T47D (cell line): ENCODE measurements at places on chromosomes 2 and 18.

DNA sequence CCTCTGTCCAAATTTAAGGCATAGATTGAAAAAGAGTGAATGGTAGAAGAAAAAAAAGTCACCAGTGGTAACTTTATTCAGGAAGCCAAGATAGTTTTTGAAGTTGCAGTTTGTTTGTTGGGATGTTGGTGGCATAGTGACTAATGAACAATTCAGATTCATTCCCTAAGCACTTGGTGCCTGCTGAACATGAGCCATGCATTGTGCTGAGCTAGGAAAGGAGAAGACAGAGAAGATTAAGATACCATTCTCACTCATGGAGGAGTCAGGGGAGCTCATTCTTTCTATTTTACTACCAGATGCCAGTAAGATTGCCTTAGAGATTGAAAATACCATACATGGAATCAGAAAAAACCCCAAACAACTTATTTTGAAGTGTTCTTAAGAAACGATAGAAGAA lies 25.1 kb downstream of the MEIS1 start:
- no peak for DNase-seq

GRCh38 chr2:11552260-11552638 lies 18.4 kb downstream of the GREB1 start:
- no peak for DNase-seq

- no peak for DNase-seq
Measured at GRCh38 chr2:83168377-83168776, 1290.7 kb downstream of the SUCLG1 start.

DNA sequence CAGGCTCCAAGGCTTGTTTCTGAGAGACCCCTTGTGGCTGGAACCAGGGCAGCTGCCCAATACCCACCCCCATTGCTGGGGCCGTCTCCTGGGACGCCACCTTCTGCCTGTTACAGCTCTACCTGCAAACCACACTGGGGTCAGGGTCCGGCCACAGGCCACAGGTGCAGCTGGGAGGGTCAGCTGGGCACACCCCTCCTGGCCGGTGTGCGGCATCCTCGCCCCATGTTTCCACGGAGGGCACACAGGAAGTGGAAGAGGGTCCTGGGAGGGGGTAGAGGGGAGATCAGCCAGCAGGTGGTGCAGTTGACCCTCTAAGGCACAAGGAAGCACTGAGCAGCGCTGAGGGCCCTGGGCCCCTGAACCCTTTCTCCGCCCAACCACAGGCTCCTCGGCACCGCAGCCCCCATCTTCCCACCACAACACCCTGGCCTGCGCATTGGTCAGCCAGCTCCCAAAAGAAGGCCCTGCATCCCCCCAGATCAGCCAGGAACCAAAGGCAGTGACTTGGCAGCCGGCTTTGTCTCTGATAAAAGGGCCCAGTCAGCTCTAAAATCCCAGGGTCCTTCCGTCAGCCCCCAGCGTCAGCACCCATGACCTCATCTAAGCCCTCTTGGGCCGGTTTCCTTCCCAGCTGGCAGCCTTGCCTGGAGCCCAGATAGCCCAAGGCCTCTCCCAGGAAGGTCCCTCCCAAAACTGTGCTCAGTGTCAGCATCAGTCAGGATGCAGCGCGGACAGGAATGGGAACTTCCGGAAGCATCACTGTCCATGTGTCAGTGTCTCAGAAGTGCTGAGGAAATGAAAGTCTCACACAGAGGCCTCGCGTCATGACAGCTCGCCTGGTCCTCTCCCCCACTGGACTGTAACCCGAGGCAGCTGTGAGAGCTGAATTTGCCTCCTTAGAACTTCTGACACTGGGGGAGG lies 1.7 kb downstream of the ERFE start:
- no peak for DNase-seq

DNA sequence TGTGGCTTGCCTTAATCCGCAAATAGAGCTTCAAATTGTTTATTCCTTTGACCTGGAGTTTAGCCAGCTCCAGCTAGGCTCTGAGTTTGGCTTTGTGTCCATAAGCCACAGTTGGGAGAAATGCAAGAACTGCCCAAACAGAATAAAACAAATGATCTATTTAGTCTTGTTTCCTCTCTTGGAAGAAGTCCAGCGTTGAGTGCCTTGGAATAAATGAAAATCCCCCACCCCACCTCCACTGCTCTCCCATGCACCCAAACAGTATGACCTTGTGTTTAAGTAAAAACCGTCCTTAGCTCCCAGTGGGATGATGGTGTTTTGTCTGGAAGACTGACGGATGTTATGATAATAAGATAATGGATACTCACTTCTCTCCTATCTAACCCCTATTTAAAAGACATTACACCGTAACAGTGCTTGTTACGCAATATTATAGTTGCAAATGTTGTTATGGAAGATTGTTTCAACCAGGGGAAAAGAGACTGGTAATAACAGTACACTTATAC lies 3.2 kb upstream of the SERPINE2 start:
- DNase-seq, result no peak

- no peak for DNase-seq
Measured at GRCh38 chr18:50590593-50590992, 30.7 kb downstream of the MAPK4 start.

GRCh38 chr2:96822786-96823185 lies 6.7 kb downstream of the CNNM3 start:
- DNase-seq, result no peak

DNA sequence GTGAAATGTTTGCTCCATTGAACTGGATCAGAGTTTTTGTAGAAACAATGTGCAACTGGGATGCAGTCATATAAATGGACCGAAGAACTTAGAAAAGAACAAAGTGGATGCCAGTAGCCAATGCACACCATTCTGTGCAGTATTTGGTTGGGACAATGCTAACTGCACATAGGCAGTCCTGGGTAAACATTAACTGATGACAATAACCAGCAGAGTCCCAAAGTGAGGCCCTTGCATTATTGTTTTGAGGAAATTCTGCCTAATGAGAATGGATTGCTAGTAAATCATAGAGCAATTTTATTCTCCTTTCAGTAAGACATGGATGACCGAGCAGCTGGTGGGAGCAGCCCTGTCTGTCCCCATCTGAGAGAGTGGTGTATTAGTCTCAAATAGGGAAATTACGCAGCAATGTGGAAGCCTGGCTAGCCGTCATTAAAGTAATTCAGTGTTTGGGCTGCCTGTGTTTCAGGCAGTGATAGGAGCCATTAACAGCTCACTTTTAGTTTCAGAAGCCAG lies 94.9 kb downstream of the KCTD1 start:
- DNase-seq, result no peak

DNA sequence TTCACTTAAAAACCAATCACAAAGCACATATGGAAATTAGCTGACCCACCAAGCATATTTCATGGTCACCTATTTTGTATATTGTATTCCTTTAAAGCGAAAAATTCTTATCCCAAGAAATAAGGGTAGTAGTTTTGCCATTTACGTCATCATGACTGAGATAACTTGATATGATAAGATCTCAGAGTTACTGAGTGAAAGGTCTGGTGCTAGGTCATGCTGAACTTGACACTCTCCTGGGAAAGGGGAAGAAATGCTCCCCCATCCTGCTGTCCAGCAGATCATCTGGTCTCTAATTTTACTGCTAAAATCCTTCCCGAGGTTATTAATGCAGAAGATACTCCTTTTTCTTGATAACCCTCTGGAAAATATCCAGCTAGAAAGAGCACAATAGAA lies 78.3 kb downstream of the BCL2 start:
- DNase-seq, result no peak

- no peak for DNase-seq
Measured at GRCh38 chr2:239072786-239073185, 224.9 kb downstream of the TWIST2 start.

- peak; percentile 11 for DNase-seq
Measured at GRCh38 chr2:159616286-159616701, at the start of gene BAZ2B. BAZ2B (minus strand) TSS chr2:159616548; CDS start chr2:159478719, 137,829 bp downstream.

- DNase-seq, result no peak
Measured at GRCh38 chr2:174112073-174112472, 136.3 kb downstream of the OLA1 start.

- no peak for DNase-seq
Measured at GRCh38 chr2:120818441-120818920, 82.8 kb downstream of the GLI2 start.

GRCh38 chr2:67255933-67256615 lies 141.1 kb upstream of the ETAA1 start:
- DNase-seq, result no peak

DNA sequence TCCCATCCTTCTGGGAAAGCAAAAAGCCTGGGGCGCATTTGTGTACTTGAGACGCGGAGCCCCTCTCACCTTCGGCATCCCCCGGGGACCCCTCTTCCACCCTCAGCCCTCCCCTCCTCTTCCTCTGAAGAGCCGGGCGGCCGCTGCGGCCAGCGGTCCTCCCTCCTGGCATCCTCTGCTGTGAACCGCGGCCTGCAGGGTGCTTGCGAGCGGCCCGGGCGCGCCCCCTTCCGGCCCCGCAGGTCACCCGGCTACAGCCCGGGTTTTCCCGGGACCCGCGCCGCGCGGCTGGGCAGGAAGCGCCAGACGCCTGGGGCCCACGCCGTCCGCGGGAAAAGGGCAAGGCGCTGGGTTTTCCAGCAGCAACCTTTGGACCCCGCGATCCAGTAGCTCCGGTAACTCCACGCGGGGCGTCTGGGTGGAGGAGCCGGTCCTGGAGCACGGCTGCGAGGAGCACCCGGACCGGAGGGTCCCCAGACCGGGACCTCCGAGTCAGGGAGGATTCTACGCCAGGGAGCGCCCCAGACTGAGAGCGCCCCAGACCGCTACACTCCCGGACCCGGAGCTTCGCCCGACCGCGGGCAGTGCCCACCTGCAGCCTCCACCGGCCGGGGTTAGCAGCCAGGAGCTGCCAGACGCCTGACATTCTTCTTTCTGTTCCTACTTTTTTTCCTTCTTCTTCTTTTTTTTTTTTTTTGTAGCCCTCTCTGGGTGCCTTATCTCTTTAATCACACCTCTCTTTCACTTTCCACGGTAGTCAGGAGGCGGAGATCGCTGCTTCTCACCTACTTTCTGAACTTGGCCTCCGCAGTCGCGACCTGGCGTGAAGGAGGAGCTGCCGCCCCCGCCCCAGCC lies at the start of gene IL18R1:
IL18R1 (plus strand) TSS at position 271 of the 855 bp plus-strand sequence. CDS start 6,865 bp downstream, outside the sequence.
- peak; percentile 25 for DNase-seq

DNA sequence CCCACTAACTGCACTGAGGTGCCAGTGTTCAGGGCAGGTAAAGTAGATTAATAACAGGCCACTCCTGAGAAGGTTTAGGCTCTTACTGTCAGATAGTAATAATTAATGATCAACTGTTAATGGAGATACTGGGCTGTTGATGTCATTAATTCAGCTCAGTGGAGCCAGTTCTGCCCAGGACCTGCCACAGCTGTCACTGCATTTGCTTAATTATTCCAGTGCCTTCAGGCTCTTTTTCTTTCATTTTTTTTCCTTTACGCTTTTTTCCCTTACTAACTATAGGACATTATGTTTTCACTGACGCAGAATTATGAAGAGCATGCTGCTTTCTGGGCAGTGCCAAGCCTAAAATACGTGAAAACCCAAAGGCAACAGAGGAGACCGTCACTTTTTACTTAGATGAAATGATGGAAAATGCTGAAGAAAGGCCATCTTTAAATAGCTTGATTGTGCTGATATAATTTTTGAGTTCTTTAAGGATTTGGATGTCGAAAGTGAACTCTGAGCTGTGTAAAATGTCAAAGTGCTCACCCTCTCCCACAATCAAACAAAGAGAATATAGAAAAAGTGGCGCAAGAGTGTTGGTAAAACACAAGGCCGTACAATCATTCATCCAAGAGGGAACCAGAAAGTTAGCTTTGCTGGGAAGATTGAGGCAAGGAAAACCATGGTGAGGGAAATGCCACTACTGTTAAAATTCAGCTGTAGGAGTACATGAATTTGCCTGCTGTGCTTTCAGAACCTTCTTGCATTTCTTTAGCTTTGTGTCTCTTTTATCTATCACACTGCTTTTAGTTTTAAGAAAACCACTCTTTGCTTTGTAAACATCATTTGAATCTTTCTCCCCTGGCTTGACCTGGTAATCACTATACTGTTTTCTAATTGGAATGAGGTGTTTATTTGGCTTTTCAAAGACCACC lies 192.0 kb upstream of the ZEB2 start:
- no peak for DNase-seq

GRCh38 chr2:54685263-54685775 lies 38.1 kb upstream of the EML6 start:
- no peak for DNase-seq

DNA sequence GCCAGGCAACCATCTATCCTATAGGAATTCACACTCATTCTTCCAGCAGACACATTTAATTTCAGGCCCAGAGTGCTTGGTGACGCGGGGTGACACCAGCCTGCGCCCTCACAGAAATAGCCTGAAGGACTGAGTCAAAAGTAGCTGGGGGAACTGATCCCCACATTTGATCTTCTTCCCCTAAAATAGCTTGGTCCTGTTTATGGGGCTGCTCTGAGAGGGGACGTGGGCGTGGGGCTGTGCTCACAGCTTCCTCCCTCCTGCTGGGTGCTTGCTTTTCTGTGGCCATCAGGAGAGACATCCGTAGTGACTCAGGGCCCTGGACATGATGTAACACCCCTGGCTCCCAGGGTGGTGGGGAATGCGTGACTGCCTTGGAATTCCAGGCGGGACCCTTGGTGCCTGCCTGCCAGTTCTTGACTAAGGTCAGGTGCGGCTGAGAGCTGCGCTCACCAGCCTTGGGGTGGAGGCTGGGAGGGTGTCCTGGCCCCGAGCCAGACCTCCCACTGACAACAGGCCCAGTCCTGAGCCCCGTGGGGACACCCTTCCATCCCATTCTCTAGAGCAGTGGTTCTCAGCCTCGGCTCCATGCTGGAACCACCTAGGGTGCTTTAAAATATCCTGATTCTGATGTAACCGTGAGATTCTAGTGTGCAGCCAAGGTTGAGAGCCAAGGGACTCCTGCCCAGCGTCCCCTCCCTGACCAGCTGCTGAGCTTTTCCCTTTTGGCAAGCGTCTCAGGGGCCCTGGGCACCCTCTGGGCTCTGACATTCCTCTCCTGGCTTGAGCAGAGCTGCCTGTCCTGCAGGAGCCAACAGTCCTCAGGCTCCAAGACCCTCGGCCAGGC lies 47.4 kb upstream of the SMAD7 start:
- no peak for DNase-seq

DNA sequence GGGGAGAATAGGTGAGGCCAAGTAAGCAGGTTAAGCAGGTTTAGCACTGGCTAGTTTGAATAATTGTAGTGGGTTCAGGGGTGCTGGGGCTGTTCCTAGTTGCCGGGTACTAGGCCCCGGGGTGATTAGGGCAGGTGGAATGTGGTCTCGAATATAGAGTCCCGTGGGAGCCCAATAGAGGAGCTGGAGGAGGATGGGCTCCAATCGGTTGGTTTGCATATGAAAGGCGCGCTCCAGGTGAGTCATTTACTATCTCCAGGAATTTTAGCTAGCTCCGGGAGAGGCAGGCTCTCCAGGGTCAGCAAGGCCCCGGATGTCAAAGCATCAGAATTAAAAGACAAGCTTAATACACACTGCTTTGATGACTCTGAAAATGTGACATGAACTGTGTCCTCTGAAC lies 304.0 kb downstream of the ZNF521 start:
- no peak for DNase-seq

DNA sequence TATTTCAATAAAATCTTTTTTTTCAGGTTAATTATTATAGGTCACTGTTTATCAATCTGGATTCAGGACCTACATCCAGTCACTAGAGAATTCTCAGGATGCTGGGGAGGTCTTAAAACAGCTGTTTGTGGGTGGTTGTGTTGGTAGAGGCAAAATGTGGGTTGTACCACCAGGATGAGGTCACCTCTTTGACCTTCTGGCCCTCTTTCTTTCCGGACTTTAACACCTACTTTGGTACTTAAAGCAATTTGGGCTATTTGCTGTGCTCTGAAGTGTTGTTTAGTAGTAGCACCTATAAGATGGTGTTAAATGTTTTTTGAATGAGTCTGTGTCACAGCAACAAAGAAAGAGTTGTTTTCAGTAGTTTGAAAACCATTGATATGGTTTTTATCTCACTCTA lies 14.6 kb downstream of the EML4 start:
- no peak for DNase-seq

GRCh38 chr2:137980459-137980858 lies 16.2 kb downstream of the HNMT start:
- DNase-seq, result no peak

- no peak for DNase-seq
Measured at GRCh38 chr2:53233759-53234547, 533.7 kb upstream of the CHAC2 start.
